Stimulated activated CD4-positive, alpha-beta T cell treated with anti-CD3 and anti-CD28 coated beads, Interleukin-4, amount 100 ng/mL, for 48 hours (primary cell): ENCODE measurements at places on chromosomes 5 and 9.

- peak; percentile 72 for DNase-seq
These were observed 12.6 kb upstream of the TCF7 start for GRCh38 chr5:134101686-134102439.

GRCh38 chr9:37574241-37574721 is 1.9 kb downstream of the FBXO10 start:
- no peak for DNase-seq

DNA sequence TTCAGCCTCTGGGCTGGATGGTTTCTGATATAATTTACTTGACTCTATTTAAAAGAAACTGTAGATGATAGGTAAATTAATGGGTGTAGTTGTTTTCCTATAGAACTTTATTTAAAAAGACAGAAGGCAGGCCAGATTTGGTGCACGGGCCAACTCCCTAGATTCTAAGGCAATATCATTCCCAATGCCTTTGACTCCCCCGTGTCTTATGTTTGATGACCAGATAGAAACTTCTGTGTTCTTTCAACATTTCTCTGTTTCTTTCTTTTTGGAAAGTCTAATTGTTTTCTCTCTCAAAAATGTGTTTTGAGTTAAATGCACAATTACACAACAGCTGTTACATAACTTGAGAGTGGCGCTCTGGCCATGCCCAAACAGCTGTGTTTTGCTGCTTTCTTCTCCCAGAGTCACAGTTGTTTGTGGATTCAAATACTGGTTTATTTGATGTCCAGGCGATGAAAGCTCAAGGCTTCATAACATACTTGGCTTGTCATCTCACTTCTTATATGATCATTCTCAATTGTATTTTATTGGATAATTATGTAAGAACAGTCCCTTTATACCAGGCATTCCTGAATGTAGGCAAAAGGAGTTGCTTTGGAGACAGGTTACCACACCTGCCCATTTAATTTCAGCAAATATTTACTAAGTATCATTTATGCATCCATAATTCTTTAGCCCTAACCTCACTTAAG is 1.7 kb upstream of the ALDH1A1 start:
- no peak for DNase-seq

- no peak for DNase-seq
These were observed 24.5 kb downstream of the CAVIN4 start for GRCh38 chr9:100602342-100602801.

DNA sequence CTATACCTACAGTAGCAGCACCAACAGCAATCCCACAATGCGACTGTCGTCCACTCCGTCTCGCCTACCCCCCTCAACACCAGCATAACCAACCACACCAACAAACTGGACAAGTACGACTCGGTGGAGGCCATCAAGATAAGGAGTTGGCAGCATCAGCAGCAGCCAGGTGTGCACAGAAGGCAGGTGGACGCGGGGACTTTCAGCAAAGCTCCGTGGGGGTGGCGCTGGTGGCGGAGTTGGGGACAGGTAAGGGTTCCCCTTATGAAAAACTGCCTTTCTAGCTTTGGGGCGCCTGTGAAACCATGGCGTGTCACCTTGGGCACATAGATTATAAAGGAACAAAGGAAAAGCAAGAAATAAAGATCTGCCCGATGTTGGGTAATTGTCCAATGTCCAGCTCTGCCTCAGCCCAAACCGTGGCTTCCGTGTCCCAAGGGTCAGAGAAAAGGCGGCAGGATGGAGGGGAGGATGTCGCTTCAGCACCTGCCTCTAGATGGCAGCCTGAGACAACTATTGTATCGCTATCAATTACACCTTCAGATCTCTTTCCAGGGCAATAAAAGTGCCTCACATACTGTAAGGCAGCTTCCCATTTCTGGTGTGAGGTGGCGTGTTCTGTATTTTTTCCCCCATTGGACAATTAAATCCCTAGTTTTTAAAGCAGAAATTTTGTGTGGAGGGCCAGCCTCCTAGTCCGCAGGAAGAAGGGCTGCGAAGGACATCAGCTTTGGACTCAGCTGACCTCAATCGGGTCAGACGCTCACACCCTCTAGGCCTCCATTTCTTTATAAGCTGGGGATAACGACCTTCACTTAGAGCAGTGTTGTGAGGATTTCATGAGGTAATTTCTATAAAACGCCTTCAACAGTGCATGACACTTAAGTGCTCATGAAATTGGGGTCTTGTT is 58.8 kb downstream of the MTRR start:
- DNase-seq = peak; percentile 4

- DNase-seq = no peak
These were observed 11.5 kb downstream of the ANXA6 start for GRCh38 chr5:151146061-151146460.

- DNase-seq = peak; percentile 64
These were observed 1.0 kb downstream of the KLF9 start for GRCh38 chr9:70413464-70413798.

DNA sequence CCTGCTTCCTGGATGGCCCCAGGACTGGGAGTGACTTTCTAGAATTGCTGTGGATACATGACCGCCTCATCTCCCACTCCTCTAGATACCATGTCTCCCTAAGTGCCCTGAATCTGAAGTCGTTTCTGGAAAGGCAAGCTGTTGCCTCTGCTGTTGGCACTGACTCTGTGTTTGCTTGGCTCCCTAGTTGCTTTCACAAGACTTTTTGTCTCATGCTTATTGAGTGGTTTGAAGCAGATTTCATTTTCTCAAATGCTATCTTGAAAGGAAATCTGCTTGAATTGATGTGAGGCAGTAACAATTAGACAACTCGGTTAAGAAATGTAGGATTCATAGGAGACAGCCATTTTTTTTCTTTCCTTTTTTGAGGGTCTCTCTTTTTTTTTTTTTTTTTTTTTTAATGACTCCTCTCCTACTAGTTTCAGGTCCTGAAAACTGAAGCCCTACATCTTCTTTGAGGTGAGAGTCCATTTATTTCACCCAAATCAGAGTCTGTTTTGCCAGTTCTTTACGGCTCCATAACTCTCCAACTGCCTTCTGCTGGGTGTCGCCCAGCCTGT is 65.9 kb downstream of the PRDM6 start:
- no peak for DNase-seq

DNA sequence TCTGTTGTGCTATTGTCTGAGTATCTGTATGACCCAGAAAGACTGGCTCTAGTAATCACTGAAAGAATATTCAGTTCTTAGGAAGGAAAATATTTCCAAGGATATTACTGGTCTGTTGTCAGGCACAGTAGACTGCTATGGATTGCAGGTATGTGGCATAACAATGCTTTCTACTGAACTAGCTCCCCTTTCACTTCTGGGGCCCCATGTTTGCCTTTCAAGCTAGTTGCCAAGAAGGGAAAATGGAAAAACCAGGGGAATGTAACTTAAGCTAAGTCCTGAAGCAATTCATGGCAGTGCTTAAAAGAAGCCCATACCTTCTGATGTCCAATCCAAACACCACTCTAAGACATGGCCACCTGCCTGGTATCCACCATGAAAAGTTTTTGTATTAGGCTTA is 375.7 kb downstream of the GLIS3 start:
- DNase-seq = no peak
